ENCODE measurements at places on chromosomes 6 and 20.

DNA sequence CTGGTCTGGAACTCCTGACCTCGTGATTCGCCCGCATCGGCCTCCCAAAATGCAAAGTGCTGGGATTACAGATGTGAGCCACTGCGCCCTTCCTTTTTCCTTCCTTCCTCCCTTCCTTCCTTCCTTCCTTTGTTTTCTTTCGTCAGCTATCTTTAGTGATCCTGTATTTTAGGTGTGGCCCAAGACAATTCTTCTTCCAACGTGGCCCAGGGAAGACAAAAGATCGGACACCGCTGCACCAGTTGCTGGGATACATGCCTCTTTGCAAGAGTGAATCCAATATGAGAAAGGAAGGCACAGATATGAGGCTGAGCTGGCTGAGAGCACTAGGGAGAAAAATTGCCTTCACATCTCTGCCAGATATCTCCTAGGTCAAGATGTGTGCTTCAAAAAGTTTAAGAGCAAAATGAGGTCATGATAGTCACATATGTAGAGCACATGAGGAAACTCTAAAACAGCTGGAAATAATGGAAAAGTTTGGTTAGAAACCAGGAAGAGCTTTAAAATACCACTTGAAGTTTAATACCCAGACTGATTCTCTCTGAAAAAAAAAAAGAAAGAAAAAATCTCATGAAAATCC lies 41.8 kb downstream of the OR2B2 start:
- no peak for DNase-seq

DNA sequence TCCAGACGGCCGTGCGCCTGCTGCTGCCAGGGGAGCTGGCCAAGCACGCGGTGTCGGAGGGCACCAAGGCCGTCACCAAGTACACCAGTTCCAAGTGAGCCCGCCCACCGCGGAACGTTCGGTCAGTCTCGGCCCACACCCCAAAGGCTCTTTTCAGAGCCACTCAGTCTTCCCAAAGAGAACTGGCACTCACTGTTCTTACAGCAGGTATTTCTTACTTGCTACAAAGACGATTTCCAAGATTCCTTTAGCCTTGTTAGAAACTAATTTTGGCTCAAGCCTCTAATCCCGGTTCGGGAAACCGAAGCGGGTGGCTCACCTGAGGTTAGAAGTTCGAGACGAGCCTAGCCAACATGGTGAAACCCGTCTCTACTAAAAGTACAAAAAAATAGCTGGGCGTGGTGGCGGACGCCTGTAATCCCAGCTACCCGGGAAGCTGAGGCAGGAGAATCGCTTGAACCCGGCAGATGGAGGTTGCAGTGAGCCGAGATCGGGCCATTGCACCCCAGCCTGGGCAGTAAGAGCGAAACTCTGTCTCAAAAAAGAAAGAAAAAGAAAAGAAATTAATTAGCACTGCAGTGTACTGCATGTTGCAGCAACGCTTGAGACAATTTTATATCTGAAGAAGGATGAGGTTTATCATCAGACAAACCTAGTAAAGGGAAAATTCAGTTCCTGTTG lies 73.1 kb downstream of the OR2B2 start:
- DNase-seq: no peak

GRCh38 chr6:138291849-138292181 lies 73.5 kb upstream of the PBOV1 start:
- no peak for DNase-seq

GRCh38 chr20:60117065-60117464 lies 158.8 kb downstream of the CDH26 start:
- no peak for DNase-seq

DNA sequence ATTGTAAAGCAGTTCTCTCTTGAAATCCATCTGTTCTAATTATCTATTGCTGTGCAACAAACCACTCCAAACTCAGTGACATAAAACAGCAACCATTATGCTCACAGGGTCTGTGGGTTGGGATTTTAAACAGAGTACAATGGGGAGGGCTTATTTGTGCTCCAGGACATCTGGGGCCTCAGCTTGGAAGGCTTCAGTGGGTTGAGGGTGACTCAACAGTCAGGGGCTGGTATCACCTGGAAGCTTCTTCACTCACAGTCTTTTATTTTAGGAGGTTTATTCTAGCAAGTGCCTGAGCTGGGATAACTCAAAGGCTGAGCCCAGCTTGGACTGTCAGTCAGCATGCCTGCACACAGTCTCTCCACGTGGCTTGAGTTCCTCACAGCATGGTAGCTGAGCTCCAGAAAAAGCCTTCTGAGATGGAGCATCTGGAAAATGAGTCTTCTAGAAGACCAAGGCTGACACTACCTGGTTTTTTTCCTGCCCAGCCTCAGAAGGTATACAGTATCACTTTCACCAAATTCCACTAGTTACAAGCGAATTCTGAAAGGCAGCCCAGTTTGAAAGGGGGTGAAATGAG lies 234.6 kb upstream of the ID4 start:
- no peak for DNase-seq

Data from head of caudate nucleus (tissue), 42 donors.